ENCODE measurements at places on chromosomes 2 and 18.

DNA sequence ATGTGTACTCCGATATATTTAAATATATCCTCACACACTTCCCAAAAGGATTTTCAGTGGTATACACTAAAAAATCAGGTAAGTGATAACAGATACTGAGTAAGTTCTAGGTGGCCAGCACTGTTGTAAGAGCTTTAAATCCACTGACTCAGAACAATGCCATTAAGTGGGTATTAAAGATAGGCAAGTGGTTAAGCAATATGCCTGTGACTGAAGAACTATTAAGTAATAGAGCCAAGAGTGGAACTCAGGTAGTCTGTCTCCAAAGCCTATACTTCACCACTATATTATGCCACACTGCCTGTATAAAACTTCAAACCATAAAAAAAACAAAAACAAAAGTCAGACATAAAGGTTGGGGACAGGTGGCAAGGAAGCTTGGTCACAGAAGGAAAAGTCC is 37.2 kb downstream of the THUMPD2 start:
- no peak for DNase-seq

- DNase-seq: no peak
These were observed 5.1 kb upstream of the LANCL1 start for GRCh38 chr2:210481601-210482175.

GRCh38 chr2:132668987-132669907 is 758 bp downstream of the LYPD1 start:
- DNase-seq: no peak

- DNase-seq: no peak
These were observed 266.5 kb downstream of the HRH4 start for GRCh38 chr18:24726727-24727492.

DNA sequence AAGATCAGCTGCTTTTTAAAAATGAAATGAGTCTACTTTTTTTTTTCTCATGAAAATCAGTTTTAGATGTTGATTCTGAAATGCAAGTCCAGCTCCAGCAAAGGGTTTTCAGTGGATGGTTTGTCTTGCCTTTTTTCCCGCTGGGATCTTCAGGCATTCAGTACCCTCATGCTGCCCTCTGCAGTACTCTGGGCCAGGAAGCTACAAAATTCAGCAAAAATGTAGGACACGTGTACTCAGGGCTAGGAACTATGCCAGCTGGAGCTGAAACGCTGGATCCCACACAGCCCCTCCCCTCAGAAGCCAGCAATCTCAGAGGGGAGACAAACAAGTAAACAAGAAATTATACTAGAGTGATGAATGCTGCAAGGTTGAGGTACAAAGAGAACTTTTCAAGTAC is 97.3 kb downstream of the MMADHC start:
- no peak for DNase-seq

GRCh38 chr2:220107380-220107791 is 480.0 kb downstream of the SLC4A3 start:
- DNase-seq: no peak

GRCh38 chr2:176473177-176473576 is 203.9 kb downstream of the MTX2 start:
- no peak for DNase-seq

GRCh38 chr2:15359716-15360531 is 201.2 kb downstream of the NBAS start:
- DNase-seq: peak; percentile 36

DNA sequence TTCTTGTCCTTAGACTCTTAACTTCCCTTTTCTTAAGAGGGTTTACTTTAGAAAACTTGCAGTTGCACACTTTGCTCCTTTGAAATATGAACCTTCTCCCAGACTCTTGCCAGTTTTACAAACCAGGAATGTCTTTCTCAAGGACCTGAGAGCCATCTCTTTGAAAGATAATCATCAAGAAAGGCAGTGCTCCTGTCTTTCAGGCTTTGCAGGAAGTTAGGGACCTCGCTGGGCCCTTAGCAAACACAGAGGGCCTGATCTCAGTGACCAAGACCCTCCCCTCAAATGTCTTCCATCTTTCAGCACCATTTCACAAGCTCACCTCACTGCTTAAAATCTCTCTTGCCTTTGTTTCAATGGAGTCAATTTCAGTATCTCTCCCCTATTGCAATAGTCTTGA is 32.0 kb upstream of the NYAP2 start:
- DNase-seq: no peak

GRCh38 chr2:106853631-106854030 is 32.3 kb downstream of the ST6GAL2 start:
- DNase-seq: no peak

DNA sequence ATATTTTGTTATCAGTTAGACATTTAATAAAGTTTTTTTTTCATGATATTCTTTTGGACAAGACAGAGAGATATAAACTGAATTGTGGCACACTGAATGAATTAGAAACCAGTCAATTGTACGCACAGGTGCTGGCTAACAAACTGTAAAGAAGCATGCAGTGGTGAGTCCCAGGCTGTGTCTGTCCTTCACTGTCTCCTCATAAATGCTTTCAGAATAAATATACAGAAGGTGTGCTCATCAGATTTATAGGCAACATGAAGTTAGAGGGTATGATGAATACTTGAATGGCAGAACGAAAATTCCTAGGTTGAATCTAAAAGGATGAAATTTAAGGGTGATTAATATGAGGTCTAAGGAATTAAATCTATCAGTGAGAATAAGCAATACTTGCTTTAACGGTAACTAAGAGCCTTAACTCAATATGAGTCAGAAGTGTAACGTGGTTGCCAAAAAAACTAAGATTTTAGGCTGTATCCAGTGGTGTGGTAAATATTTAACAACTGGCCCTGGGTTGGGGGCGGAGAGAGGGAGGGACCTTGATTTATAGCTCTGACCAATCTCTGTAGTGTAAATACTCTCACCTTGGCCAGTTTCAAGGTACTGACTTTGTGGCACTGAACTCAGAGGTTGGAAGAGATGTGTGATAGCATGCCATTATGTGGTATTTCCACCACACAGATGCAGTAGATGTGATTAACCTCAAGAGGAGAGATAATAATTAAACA is 41.9 kb upstream of the AAK1 start:
- no peak for DNase-seq

- DNase-seq: no peak
These were observed 732.3 kb upstream of the CELF4 start for GRCh38 chr18:38297910-38298309.

GRCh38 chr2:196077821-196078220 is 9.2 kb upstream of the DNAH7 start:
- DNase-seq: no peak

- DNase-seq: no peak
These were observed 4.2 kb upstream of the SFXN5 start for GRCh38 chr2:73075477-73076373.

GRCh38 chr2:231290321-231291015 is 92.0 kb downstream of the ARMC9 start:
- no peak for DNase-seq

- DNase-seq: no peak
These were observed 49.9 kb downstream of the SLC9A4 start for GRCh38 chr2:102522890-102523289.

DNA sequence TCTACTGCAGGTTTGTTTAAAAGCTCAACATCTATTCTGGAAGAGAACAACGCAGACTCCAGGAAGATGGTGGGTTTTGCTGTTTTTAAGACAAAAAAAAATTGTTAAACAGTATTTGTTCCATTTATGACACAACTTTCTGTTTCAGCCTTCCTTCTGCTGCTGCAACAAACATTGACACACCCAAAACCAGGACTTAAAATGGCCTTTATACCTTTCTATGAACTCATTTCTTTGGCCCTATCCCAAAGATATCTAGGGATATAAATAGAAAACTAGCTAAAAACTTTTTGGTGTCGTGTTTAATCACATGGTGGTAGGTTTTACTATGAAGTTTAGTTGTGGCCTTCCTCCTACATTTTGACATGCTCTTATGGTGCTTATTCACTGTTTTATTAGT is 964 bp upstream of the GALNT3 start:
- no peak for DNase-seq

DNA sequence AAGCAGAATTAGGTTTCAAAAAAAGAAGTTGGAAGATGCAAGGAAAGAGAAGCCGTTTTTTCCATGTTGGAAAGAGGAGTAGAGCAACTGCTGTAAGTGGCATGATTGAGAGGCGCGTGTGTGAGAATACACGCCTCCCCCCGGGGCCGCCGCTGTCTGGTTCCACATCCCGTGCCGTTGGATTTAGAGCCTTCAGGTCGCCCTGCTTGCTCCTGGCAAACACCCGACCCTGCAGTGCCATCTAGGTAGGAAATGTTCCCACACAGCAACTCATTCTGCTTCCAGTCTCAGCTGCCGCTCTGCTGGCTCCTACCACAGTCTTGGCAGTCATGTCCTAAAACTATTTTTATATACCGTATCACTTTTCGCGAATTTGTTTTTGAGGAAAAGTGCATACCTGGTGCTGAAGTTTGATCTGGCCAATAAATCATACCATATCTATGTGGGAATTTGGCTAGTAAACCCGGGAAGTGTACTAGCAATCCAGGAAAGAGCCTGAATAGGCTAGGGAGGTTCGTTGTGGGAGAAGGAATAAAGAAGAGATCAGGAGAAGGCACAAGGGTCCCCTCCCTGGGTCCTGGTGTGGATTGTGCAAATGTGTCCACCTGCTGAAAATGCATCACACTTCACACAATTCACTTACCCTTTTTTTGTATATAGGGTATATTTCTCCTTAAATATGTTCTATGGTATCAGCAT is 372.7 kb downstream of the FBXO15 start:
- DNase-seq: no peak

GRCh38 chr2:8441371-8441770 is 240.5 kb upstream of the ID2 start:
- no peak for DNase-seq

- no peak for DNase-seq
These were observed 7.2 kb downstream of the SLC66A2 start for GRCh38 chr18:79944126-79944731.

DNA sequence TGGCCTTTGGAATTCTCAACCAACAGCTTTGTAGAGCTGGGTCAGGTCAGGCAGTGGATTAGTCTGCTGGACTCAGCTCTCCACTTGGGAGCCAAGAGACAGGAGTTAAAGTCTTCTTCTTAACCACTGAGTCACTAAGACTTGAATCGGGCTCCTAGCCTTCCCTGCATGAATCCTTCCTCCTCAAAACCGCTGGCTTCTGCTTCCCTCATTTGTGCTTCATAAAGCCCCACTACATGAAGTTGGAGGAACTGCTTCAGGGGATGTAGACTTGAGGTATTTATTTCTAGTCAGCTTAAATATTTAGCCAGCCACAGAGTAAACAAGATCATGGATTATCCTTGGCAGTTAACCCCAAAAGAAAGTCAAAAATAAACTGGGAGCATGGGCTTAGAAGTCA is 536.3 kb upstream of the TNP1 start:
- DNase-seq: peak; percentile 53

GRCh38 chr2:26574066-26574899 is 66.9 kb downstream of the CIB4 start:
- no peak for DNase-seq

DNA sequence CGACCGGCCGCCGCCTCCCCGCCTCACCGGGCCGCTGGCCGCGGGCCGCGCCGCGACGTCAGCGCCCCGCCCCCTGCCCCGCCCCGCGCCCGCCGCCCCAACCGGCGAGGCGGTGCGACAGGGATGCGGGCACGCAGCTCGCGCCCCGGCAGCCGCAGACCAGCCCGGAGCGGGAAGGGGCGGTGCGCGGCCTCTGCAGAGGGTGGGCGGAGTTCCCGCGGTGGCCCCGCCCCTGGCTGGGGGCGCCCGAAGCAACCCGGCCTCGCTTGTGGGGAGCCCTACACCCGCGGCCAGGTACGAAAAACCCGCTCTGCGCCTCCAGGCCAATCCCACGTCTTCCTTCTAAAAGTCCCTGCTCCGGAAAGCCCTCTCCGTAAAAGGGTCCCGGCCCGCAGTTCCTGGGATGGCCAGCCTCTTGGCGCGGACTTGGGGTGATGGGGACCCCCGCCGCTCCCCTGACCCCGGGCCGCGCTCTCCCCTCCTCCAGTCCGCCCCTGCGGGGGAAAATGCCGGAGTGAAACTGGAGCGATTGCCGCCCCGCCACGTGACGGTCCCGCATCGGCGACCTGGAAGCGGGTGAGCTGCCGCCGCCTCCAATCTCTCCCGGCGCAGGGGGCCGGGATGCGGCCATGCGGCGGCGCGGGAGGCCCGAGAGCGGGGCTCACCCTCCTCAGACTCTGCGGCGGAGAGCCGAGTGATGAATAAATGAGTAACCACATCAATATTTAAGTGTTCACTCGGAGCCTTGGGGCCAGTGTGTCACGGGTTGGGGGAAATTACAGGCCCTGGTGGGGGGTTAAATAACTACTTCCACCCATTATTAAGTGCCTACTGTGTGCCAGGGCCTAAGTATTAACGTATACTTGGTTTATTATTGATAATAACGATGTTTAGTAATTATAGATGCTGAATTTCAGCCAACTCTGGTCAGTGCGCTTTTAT is at the start of gene RAB11FIP5:
TSS of gene RAB11FIP5 (minus strand) at position 36 of the 942 bp plus-strand sequence. CDS start 171 bp downstream, outside the sequence.
- no peak for DNase-seq

DNA sequence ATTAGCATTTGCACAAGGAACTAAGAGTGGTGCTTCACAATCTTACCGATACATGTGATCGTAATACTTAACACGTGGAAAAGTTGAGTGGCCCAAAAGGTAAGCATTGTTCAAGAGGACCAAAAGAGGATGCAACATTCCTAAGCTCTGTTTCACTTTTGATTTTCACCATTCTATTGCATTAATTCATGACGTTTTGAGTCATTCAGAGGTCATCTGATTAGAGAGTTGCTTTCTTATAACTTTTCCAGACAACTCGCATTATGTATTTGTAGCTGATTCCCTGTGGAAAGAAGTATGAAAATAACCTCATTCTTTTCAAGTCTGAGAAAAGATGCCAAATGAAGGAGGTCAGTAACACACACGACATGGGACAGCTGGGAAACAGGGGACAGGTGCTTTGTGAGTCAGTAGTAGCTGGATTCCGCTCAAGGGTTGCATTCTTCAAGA is 344.4 kb downstream of the RND3 start:
- no peak for DNase-seq

DNA sequence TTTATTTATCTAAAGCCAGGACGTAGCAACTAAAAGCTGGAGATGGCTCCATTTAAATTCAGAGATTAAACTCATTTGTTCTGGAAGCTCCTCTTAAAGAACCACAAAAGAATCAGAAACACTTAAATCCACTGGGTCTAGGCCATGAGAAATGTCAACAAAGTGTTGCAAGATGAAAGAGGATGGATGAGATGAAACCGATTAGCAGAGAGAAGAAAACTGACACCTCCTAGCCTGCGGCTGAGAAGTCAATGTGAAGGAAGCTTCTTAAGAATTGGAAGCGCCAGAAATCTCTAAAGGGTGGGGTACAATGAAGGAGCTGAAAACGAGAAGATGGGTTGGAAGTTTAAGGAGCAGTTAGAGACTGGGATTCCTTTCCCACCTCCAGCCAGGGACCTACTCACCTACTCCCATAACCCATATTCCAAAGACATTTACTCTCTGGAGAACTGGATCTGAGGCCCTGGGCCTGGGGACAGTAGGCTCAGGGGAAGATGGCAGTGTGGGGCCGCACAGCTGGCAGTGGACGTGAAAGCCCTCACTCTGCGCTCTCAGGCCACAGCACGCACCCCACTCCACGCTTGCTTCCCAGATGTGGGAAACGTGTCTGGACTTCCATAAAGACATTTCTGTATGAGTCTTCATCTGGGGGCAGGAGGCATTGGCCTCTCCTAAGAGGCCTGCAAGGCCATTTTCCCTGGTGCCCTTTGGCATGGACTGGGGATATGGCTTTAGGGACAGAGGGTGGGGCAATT is 188.4 kb downstream of the LOXHD1 start:
- DNase-seq: no peak

- no peak for DNase-seq
These were observed 34.2 kb downstream of the HJURP start for GRCh38 chr2:233819884-233820773.

- no peak for DNase-seq
These were observed 217.0 kb upstream of the UBE2E3 start for GRCh38 chr2:180763263-180763989.

Measured in BJ (cell line).